ENCODE measurements at places on chromosomes 12 and 14.
A peak's percentile ranks its signal among the peaks of the same experiment; 100 is the strongest.

GRCh38 chr12:103387385-103387784 lies 108.4 kb downstream of the C12orf42 start:
- no peak for DNase-seq

DNA sequence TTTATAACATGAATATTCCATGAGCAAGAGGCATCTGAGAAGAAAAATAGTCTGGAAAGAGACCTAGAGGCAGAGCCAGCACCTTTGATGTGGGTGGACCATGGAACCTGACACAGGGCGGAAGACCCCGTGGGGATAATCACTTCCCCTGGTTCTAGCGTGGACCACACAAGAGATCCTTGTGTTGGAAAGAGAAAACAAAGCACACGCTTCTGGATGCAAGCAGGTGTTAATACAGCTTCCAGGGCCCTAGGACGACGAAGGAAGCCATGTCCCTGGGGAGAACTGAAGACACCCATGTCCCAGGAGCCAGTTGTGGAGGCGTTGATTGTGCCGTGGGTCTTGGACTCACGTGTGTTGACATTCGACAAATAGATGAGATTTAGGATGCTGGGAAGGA lies 102.9 kb downstream of the ADGRD1 start:
- no peak for DNase-seq

DNA sequence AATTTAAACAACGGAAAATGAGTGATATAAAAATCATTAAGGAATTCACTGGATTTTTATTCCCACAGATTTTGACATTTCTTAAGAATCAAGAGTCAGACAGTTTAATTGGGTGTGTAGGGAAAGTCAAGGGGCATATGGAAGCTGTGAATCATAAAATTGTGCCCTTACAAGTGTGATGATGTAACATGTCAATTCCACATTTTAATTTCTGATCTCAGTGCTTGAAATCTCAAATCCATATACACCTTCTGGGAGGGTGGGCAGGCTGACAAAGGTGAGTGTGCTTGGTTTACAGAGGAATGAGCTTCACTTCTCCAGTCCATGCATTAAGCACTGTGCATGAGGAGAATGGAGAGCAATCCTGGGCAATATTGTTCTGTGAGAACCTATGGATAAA lies 1.0 kb upstream of the KRT6A start:
- DNase-seq = no peak

- no peak for DNase-seq
Measured at GRCh38 chr12:50822082-50822481, 20.6 kb upstream of the TMPRSS12 start.

DNA sequence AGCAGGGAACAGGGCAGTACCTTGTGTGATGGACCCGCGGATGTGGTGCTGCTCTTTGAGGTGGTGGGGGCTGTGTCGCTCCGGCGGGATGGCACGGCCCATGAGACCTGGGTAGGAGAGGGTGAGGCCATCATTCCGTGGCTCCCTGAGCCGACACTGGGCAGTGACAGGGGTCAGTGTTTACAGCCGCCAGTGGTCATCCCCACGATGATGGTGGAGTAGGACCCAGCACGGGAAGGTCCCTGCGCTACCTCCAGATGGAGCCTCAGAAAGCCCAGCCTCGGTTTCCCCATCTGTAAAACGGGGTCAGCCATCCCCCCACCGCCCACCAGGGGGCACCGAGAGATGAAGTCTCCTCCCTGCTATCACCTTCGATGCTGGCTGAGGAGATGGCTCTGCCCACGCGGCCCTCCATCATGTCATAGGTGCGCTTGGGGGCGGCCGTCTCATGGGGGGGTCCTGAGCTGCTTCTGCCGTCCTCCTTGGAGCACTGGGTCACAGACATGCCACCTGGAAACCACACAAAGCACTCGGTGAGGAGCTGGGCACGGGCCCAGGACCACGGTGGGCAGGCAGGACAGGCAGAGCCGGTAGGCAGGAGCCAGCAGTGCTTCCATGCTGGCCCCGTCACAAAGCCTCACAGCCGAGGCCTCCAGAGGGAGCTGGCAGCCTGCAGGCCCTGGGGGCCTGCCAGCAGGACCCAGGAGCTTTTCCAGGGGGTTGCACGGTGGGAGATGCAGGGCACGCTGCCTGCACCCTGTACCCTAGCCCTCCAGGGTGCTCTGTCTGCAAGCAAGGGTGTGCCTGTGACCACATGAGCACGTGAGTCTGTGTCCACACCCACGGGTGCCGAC lies 53.1 kb downstream of the RFLNA start:
- DNase-seq = peak; percentile 23

DNA sequence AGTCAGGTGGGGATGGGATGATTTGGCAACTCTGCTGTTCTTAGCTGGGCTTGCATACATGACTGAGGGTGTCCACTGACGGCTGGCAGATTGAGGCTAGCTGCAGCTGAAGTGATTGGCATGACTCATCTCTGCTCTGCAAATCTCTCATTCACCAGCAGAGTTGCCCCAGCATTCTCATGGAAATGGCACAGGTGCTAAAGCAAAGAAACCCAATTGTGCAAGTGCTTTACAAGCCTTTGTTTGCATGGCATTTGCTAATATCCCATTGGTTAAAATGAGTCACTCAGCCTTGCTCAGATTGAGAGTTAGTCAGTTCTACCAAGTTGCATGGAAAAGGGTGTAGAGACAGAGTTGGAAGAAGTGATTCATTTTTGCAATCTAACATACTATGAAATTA lies 389.7 kb upstream of the FAR2 start:
- DNase-seq = no peak

GRCh38 chr12:115835445-115835844 lies 442.0 kb downstream of the MED13L start:
- DNase-seq = no peak

- DNase-seq = no peak
Measured at GRCh38 chr12:75564398-75564797, 53.0 kb upstream of the KRR1 start.

DNA sequence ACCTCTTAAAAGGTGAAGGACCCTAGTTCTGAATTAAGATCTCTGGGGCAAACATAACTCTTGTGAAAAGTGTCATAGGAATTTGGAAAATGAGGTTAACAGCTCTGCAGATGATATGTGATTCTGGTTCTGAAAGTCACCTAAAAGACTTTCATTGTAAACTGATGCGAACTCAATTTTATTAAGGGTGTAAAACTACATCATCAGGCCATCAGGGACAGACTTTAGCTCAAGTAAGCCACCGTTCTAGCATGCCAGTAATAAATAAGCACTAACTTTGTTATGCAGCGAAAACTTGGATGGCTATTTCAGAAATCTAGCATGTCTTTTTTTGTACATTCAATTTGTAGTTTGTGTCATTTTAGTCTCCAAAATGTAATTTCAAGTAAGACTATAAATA lies 61.6 kb downstream of the R3HDM2 start:
- no peak for DNase-seq

DNA sequence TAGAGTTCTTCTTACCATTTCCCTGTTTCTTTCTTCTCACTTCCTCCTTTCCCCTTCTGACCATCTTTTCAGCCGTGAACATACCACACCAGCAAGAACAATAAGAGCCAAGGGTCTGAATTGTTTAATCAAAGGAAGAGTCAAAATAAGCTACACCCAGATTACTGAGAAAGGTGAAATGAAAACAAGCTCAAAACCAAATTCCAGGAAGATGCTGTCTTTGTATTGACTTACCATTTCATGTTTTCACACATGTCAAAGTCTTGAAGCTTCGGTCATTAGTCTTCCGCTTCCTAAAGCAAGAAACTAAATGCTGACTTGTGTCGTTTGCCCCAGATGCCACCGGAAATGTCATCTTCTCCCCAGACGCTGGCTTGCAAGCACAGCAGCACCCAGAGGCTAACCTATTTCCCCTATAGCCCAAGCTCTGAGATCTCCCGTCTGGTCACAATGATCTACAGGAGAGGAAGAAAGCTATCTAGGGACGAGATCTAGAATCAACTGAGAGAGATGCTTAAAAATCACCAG lies 136.5 kb upstream of the AMIGO2 start:
- peak; percentile 92 for DNase-seq

DNA sequence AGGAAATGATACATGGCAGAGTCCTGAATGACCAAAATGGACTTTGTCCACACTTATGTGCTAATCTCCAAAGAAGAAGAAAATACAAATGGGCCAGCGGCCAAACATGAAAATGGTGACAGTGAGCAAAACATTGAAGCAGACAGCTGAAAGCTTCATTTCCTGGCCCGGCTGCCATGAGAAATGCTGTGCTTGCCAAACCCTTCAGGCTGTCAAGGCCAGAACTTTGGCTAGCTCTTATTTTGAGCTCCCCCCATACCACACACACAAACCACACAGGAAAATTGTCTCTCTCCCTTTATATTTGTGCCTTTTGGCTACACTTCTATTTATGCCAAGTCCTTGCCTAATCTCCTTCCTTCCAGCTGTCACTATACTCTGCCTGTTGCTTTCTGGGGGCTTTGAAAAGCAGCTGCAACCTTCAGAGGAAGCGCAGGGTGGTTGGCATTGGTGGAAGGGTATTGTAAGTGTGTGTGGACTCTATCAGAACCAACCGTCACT lies 323.8 kb downstream of the RAD51B start:
- no peak for DNase-seq

GRCh38 chr14:21656980-21657379 lies 3.3 kb downstream of the OR4E2 start:
- DNase-seq = no peak

GRCh38 chr12:103817791-103818190 lies 23.2 kb downstream of the NT5DC3 start:
- no peak for DNase-seq
